Occipital lobe (tissue), 3 donors: ENCODE measurements at places on chromosomes 12 and 14. TPM values are rescaled to one million over a fixed set of nuclear protein-coding genes. Genes with fewer than 3 reads are reported as not detected.

KLRB1 gene
- not detected for total RNA-seq

TAC3 gene
- total RNA-seq, result 1.6 TPM

IFNG gene
- not detected for total RNA-seq

DNA sequence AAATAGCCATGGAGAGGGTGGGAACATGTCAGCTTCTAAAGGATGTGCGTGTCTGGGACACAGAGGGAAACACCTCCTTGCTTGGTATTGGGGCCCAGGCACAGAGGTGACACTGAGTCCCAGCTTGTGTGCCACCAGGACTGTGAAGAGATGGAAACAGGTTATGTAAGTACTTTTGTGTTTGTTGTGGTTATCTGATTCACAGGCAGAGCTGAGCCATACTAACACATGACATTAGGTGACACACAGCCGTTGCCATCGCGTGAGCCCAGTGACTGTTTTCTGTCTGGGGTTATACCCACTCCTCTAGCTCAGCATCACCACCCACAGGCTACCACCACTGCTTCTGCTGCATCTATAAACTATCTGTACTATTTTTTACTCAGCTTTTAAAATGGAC lies 12.1 kb upstream of the FLVCR2 start:
- no peak for DNase-seq

DNA sequence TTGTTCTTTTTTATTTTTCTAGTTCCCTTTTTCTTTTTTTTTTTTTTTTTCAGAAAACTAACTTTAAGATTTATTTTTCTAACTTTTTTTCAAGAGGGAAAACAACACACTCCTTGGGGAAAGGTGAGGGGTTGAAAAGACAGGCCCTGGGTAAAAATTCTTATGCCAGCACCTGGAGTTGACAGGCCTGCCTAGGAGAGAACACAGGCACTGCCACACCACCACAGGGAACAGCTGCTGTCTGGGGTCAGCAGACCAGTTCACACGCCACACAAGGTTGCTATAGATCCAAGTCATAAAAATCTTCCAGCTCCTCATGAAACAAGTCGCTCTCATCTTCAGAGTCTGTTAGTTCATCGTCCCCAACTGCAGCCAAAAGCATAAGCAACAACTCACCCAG lies 246.4 kb downstream of the C12orf50 start:
- DNase-seq, result no peak
